CD4-positive, alpha-beta T cell treated with Interleukin-10 for 1 hour (primary cell): ENCODE measurements at places on chromosomes 7 and 10.

DNA sequence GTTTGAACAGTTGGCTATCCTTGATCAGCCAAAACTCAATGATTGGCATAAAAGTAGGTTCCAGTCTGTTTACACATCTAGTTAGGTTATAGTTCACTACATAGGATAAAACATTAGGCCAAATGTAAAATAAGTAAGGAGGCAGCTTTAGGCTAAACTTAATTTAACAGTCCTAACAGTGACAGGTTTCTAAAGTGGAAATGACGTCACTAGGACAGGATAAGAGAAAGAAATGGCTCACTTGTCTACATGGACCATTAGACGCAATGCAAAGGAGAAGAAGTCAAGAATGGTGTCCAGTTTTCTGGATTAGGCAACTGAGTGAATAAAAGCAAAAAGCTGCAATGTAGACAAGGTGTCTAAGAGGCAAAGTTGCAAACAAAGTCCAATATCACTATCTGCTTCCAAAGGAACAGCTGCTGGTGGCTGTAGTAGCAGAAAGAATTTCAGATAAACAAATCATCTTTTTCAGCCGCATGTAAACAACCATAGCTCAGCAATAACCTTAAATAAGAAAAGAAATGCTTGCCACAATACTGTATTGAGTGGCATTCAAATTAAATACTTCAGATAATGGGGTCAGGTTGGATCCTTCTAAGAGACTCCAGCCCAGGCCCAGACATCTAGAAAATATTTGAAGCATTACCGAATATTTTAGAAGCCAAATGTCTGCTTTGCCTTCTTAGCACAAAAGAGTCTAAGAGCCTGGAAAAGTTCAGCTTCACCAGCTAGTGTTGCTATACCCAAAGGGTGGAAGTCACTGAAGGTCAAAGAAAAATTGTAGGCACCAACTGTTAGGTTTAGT, 154.2 kb downstream of the NEBL start:
- DNase-seq = no peak

GRCh38 chr7:146411975-146412374, 295.4 kb downstream of the CNTNAP2 start:
- DNase-seq = no peak

GRCh38 chr10:127358337-127358736, 161.9 kb upstream of the INSYN2A start:
- DNase-seq = no peak

DNA sequence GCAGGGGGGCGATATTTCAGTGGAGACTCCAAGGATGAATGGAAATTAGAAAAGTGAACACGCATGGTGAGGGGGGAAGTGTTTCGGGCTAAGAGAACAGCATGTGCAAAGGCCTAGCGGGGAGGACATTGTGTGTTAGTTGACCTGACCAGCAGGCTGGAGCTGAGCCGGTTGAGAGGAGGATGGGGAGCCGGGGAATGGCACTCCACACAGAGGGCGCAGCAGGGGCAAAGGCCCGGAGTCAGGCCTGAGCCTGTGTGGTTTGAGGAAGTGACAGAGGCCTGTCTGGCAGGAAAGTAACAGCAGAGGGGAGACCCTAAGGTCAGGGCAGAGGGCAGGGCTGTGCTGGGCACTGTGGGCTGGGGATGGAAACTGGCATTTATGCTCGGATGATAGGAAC, 83.2 kb upstream of the ZNF479 start:
- DNase-seq = no peak

- DNase-seq = no peak
Observed at GRCh38 chr10:119805702-119806230, 66.9 kb downstream of the MCMBP start.

DNA sequence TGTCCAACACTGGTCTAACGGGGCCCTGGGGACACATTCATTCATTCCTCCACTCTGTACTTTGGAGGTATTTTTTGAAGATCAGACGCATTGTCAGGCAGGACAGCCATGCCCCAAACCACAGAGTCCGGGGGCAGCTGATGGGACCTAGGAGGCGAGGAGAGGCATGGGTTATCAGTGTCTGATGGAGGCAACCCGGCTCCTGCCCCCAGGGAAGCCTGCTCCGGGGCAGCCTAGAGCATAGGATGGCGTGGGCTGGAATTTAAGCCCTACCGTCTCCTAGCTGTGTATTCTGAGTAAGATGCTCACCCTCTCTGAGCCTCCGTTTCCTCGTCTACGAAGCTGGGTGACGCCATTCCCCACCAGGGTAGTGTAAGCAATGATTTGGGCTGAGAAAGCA, 55.4 kb upstream of the ELN start:
- no peak for DNase-seq

GRCh38 chr7:127632276-127632910, 14.5 kb upstream of the PAX4 start:
- no peak for DNase-seq

- DNase-seq = no peak
Observed at GRCh38 chr10:68135922-68136792, 26.9 kb downstream of the MYPN start.

- DNase-seq = no peak
Observed at GRCh38 chr10:73992899-73993788, 4.8 kb upstream of the VCL start.

GRCh38 chr10:32371101-32371500, 24.1 kb upstream of the EPC1 start:
- no peak for DNase-seq

DNA sequence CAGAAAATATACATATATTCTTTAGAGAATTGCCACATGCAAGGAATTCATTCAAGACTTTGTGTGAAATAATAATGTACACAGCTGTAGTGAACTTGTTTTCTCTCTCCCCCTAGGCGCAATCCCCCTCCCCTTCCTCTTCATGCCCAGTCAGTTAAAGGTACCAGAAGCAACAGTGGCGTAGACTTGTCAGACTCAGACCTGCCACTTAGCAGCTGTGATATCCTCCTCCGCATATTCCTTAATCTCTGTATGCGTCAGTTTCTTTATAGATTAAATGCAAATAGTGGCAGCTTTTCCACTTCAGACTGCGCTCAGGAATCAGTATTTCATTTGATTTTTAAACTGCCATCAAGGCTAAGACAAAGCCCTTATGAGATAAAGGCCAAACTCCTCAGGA, 364.0 kb downstream of the GFRA1 start:
- DNase-seq = no peak

GRCh38 chr7:139490130-139490529, 6.7 kb upstream of the KLRG2 start:
- DNase-seq = no peak
